ENCODE measurements at places on chromosomes 11 and 22.
A peak's percentile ranks its signal among the peaks of the same experiment; 100 is the strongest.

GRCh38 chr11:69200331-69201065 is 44.8 kb downstream of the SMIM38 start:
- no peak for DNase-seq

- DNase-seq, result no peak
Observed at GRCh38 chr11:73260127-73260457, 12.0 kb upstream of the P2RY6 start.

- DNase-seq, result no peak
Observed at GRCh38 chr11:69574608-69575255, 66.2 kb upstream of the CCND1 start.

- DNase-seq, result peak; percentile 91
Observed at GRCh38 chr22:45413368-45414211, at the start of the genes RIBC2 and SMC1B. Gene RIBC2 (plus strand): TSS chr22:45413693. CDS start chr22:45413887, 194 bp downstream. Gene SMC1B (minus strand): TSS chr22:45413599. CDS start chr22:45413567, 32 bp downstream.

DNA sequence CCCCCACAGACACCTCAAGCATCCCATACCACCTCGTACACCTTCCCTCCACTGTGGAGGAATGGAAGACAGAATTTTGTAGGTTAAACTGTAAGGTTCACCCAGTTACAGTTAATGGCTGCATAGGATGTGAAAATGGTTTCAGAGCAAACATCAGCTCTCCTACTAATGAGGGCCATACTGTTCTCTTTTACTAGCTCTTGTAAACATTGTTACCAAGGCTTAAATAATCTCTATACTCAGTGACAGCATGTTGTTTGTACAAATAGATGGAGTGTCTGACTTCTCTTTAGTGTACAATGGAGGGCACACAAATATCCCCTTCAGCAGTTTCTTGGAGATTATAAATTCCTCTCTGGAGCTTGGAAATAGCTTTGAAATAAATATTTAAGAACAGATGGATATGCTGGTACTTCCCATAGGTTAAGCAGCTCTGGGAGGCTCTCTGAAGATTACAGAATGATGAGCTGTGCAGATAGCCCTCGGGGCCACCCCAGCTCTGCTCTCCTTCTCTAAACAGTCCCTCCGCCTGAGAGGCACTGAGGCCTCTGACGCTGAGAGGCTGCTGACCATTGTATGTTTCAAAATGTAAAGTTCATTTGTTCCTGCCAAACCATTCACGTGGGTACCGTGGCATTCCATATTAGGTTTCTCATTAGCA is 25.7 kb downstream of the TTC12 start:
- DNase-seq, result no peak

GRCh38 chr11:75796091-75796435 is 18.9 kb upstream of the UVRAG start:
- DNase-seq, result no peak

DNA sequence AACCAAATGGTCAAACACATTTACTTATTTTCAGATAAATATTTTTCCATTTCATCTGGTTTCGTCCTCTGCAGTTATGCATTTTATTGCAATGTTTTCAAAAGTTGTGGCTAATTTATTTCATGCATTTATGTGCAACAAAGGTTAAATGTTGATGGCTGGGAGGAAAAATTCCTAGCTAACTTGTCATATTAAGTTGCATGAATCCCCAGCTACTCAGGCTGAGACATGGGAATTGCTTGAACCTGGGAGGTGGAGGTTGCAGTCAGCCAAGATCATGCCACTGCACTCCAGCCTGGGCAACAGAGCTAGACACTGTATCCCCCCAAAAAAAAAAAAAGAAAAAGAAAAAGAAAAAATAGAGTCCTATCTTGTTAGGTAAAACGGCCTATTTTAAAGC is 1862.4 kb upstream of the RAG2 start:
- no peak for DNase-seq

GRCh38 chr11:128361451-128362020 is 225.8 kb downstream of the ETS1 start:
- no peak for DNase-seq

GRCh38 chr11:65165410-65166317 is 4.4 kb upstream of the SPDYC start:
- DNase-seq, result no peak

- DNase-seq, result no peak
Observed at GRCh38 chr11:69828971-69829344, 9.7 kb upstream of the FGF3 start.

DNA sequence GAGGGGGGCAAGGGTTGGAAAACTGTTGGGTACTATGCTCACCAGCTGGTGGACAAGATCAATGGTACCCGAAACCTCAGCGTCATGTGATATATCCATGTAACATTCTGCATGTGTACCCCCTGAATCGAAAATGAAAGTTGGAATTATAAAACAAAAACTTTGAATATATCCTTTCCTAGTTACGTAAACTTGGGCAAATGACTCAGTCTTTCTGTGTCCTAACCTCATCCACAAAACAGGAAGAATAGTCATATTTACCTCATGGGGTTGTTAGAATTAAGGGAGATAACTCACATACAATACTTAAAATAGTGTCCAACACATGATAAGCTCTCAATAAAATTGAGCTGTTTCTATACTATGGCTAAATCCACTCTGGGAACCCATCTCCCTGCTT is 620.1 kb upstream of the KIRREL3 start:
- no peak for DNase-seq

GRCh38 chr11:75031771-75032549 is 43.2 kb downstream of the NEU3 start:
- DNase-seq, result peak; percentile 89

DNA sequence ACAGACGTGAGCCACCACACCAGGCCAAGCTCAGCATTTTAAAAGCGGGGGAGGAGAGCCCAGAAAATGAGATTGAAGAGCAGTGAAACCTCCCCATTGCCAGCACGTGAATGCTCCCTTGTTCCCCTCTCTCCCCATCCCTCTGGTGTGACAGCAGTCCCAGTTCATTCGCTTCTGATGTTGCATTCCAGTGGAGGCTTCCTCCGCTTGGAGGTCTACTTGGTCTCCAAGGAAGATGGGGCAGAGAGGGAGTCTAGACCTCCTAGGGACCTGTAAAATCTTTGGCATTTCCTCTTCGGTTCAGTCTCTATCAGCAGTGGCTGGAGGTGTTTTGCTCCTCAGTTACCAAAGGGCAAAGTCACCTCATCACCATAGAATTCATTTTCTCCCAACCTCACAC is 30.2 kb upstream of the EP300 start:
- DNase-seq, result no peak

GRCh38 chr22:44597616-44598015 is 99.6 kb upstream of the RTL6 start:
- no peak for DNase-seq

Data from stimulated activated CD8-positive, alpha-beta memory T cell treated with anti-CD3 and anti-CD28 coated beads, Interleukin-4, amount 100 ng/mL, for 48 hours (primary cell).